CD8-positive, alpha-beta memory T cell (primary cell): ENCODE measurements at places on chromosomes 4 and X.
A peak's percentile ranks its signal among the peaks of the same experiment; 100 is the strongest.

- DNase-seq = no peak
These were observed 1.9 kb upstream of the PPP3CA start for GRCh38 chr4:101348995-101349800.

- DNase-seq = no peak
These were observed 550.9 kb upstream of the BOD1L1 start for GRCh38 chr4:14178421-14178820.

DNA sequence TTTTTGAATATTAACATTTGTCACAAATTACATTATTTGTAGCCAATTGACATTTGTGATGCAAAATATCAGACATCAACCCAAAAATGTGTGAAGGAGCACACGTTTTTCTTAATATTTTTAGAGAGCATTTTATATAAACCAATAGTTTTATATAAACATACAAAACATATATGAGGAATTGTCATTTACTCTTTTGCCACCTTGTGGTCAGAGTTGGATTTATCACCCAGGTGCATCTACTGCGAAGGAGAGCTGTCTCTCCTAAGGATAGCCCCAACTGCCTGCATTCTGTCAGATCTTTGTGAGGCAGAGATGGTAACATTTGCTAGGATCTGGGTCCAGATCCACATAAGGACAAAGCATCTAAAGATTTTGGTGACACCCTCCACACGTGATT is 2.5 kb upstream of the USP27X start:
- DNase-seq = no peak

DNA sequence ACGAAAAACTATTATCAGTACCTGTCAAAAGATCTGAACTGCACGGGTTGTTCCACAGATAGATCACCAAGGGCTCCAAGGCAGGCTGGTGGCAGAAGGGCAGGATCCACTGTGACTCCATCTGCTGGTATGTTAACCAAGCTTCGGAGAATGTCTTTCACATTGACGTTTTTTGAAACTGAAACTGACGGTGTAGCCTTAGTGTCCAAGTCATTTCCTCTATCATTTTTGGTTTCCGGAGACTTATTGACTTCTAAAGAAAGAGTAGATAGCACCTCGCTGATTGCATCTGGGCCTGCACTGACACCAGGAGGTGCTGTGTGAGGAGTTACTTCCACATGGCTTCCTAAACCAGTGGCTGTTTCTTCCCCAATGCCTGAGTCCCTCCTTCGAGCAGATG is 186.9 kb downstream of the LRBA start:
- DNase-seq = peak; percentile 49

- no peak for DNase-seq
These were observed 5.7 kb upstream of the DGAT2L6 start for GRCh38 chrX:70171624-70172023.

DNA sequence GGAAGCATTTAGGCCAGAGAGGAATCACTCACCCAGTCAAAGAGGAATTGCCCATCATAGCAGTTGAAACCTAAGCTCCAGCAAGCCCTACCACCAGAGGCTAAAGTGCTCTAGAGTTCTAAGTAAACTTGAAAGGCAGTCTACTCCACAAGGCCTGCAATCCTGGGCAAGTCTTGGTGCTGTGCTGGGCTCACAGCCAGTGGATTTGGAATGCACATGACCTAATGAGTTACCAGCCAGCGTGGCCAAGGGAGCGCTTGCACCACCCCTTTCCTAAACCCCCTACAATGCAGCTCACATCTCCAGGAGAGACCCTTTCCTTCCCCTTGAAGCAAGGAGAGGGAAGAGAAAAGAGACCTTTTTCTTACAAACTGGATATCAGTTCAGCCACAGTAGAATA is 445.7 kb downstream of the GASK1B start:
- DNase-seq = no peak

- no peak for DNase-seq
These were observed 206.5 kb upstream of the STS start for GRCh38 chrX:6941041-6941440.

- DNase-seq = no peak
These were observed 53.6 kb downstream of the CORIN start for GRCh38 chr4:47784222-47784621.
